ENCODE measurements at places on chromosomes 6 and 20.

DNA sequence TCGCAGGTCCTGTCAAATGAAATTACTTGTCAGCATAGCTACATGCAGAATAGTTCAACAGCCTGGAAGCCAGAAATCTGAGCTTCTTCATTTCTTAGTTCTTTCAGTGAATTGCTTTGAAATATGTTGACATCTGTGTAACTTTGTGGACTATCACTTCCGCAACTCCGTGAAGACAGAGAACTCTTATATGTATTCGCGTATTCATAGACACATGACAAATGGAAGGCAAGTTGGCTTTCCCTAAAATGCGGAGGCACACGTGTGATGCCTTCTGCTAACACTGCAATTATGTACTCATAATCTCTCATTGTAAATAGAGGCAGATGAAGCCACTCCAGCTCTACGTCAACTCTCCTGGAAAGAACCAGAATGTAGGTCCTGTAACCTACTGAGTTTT, 701.5 kb downstream of the PRKN start:
- DNase-seq = no peak

DNA sequence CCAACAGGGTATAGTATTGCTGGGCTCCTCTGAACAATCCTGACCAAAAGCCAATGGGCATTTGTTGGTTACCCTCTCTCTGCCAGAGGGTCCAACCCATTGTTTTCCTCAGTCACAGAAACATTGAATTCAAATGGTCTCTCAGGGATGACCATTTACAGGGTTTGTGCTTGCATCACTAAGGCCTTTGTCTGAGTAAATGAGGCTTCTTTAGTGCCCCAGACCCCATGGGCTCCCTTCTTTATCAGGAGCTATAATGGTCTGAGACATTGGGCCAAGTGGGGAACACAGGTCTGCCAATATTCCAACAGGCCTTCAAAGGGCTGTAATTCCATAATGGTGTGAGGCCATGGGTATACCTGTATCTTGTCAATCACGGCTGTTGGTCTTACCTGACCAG, 27.1 kb downstream of the GSTA2 start:
- DNase-seq = no peak

GRCh38 chr20:64041781-64042053, 5.7 kb downstream of the C20orf204 start:
- DNase-seq = no peak

DNA sequence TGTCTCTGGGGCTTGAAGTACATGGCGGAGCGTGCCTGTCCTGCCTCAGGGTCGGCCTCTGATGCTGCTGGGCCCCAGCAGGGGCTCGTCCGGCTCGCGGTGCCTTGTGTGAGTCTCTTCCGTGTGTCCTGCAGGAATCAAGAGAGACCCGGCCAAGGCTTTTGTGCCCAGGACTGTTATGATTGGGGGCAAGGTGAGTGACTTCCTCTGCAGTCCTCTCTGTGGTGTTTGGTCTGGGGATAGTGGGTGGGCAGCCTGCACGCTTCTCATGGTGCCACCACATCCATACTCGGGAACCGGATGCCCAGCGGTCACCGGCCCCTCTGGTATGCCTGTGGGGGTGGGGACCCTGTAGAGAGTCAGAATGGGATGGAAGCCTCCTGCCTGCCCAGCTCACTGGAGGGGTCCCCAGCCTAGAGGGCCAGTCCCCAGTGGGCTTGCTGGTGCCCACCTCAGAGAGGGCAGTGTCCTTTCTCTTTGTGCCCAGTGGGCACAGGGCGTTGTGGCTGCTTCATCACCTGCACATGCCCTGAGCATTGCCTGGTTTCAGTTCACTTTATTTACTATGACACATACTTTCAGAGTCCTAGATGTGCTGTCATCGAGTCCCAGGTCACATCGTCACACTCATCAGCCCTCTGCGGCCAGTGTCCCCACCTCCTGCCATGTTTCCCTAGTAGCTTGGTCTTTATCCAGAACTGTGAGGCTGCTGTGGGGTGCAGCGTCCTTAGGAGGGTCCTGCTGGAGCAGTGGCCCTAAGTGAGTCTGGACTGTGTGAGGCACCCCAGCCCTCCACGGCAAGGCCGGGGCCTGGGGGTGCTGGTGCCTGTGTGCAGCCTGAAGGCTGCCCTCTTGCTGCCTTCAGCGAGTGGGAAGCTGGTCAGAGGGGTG, 40.7 kb downstream of the PYGB start:
- DNase-seq = no peak

DNA sequence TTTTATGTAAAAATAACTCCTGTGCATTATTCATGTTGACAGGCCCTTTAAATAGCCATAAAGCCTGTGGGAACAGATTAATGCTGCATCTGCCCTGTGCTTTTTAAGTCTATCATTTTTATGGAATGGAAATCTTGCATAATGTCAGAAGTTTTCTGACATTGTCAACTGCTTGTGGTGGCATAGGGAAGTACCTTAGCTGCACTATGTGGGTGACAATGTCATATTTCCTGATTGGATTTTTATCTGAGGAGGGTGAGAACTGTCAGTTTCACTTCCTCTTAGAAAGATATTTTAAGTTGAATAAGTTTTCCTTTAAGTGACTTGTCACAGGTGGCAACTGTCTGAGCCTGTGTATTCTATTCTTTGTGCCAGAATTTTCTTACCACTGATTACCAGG, 267.9 kb downstream of the PLCB1 start:
- DNase-seq = no peak

GRCh38 chr6:165782134-165782533, 119.1 kb upstream of the PDE10A start:
- DNase-seq = no peak
